ENCODE measurements at places on chromosomes 5 and 9.

- no peak for DNase-seq
Measured at GRCh38 chr9:91066856-91067255, 265.2 kb downstream of the SYK start.

DNA sequence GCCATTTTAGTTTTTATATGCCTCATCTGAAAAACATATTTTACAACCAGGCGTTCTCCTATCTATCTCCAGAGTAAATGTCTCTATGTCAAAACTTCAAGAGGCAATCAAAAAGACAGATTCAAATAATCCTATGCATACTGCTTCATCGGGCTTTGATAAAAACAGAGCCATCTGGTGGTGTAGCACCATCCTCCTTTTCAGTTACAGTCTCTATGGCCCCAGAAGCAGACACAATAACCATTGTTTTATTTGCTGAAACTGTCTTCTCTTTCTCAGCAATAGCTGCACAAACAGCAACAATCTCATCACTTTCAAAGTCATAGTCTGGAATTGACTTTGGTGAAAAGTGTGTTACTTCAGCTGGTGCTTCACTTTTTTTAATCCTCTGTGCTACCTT, 36.3 kb downstream of the PTGER4 start:
- DNase-seq: no peak

- DNase-seq: no peak
Measured at GRCh38 chr9:131174681-131175239, 49.4 kb downstream of the NUP214 start.

DNA sequence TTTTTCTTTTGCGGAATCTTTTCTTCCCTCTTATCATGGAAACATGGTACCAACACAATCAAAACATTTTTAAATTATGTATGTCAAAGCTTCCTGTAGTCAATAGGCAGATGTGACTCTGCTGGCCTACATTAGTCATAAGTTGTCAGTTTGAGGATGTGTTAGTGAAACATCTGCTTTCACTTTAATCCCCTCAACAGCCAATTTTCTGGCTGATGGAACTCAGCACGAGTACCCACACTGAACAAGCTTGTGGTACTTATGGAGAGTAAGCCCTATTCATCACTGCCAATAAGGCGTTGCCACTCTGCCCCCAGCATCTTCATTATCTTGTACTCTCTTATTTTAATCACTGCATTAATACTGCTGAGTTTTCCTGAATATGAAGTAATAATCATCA, 1034.4 kb downstream of the CDH9 start:
- no peak for DNase-seq

GRCh38 chr5:107331312-107331711, 339.4 kb downstream of the EFNA5 start:
- no peak for DNase-seq

GRCh38 chr9:2459756-2460155, 161.8 kb upstream of the VLDLR start:
- no peak for DNase-seq

DNA sequence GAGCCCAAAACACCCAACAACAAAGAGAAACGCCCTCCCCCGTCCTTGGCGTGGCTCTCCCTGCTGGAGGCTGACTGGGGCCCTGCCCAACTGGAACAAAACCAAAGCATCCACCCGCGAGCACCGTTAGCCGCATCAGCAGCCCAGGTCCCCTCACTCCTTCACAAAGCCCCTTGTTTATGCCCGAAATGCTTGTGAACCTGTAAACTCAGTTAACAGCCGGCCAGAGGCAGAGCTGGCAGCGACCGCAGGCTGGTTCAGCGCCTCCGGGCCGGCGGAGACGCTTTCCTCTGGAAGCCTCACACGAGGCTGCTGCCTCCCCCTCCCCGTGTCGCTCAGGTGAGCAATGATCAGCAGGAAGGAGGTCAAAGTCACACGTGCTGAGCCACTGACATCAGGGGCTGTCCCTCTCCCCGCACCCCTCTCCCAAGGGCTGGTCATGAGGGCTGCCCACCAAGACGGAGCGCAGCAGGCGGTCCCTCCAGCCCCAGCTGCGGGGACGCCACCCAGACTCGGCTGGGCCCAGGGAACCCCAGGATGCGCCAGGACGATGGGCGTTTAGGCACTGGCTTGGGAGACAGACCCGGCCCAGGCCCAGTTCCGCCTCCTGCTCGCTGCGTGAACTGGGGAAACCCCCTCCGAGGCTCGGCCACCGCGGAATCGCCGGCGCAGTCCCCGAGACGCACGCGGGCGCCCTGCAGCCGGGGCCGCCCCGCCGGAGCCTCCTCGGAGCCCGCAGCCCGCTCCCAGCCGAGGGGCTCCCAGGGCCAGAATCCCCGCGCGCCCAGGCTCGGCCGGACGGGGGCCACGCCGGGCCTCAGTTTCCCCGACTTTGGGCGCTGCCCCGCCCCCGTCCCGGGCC, 563 bp downstream of the SNAPC4 start:
- DNase-seq: no peak

DNA sequence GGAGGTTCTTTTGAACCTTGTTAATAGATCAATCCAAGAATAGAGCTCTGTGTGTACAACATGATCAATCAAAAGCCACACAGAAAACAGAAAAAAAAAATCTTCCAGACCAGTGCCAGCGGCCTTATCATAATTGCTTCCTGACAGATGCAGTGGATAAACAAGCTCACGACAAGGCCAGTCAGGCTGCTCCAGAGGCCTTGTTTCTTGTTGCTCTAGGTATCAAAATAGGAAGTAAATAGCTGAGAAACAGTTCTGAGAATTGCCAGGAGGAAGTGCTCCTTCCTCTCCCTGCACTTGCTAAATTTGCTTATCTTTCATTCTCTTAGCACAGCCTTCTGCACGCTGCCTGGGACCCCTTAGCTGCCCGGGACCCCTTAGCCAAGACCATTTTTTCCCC, 199.0 kb upstream of the TARS1 start:
- DNase-seq: no peak

GRCh38 chr9:135604437-135605237, 34.7 kb downstream of the GLT6D1 start:
- no peak for DNase-seq

DNA sequence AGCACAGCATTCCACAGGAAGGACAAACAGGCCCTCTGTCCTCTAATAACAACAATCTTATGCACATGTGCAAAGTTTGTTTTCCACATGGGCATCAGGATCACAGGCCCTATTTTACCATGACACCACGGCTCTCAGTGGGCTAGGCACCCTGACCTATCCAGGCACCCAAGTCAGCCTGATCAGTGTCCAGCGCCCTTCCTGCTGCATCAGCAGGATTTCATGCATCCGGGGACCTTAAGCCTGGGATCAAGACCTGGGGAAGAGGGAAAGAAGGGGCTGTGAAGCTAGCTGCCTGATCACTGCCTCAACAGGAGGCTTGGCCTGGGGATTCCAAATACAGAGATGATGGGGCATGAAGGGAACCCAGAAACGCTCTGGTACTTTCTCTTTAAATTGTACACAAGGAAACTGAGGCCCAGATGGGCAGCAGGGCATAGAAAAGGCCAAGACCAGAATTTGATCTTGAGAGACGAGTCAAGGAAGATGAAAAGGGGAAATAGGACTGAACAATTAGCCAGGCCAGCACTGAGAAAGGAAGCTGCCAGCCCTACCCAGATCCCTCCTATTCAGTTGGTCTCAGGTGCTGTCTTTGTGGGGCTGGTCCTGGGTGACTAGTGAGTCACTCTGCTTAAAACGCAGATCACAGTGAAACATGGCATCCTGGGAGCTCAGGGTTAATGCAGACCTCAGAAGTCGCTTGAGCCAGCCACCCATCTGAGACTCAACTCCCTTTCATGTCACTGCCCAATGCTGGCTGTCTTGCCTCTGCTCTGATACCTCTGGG, 57.9 kb downstream of the SHB start:
- no peak for DNase-seq

DNA sequence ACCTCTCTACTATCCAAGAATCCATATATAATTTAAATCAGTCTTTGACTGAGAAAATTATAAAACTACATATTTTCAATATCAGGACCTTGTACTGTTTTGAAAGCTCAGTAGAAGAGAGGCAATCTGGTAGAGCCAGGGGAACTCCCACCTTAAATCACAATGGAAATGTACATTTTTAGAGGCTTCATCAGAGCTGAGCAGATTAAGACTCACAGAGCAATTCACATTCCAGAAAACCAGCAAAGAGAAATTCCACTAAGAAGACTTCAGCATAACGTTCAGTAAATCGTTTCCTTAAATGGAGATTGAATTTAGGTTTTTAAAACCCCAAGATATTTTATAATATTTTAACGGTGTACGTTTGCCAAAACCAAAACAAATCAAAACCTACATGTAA, 227.8 kb upstream of the TRPM3 start:
- DNase-seq: no peak

DNA sequence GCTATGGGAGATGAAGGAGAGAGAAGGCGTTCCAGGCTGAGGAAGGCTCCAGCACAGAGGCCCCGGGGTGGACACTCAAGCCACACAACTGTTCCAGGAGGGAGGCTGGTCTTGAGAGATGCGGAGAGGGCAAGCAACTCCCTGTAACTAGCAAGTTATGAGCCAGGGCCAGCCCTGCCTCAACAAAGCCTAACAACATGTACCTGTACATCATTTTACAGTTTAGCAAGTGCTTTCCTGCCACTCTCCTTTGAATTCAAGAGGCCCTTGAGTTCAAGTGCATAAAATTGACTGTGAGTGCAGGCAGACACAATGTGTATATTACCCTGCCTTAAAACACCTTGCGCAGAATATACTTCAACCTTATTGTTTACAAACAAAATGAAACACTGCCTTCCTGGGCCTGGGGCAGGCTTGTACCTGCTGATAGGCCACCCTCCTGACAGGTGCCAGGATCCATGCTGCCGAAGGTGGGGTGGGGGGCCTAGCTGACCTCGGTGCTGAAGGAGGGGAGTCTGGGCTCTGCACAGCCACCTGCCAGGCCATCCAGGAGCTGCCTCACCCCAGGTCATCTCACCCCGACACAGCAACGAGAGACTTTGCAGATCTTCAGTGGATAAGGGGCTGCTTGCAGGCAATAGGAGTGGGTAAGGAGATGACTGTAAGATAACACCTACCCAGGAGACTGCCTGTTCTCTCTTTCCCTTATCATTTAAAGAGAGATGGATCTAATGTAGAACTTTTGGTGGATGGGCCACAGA, 80.0 kb downstream of the PPARGC1B start:
- no peak for DNase-seq

- no peak for DNase-seq
Measured at GRCh38 chr5:176416965-176417364, 626 bp upstream of the CLTB start.

- no peak for DNase-seq
Measured at GRCh38 chr5:170021506-170021905, 41.2 kb upstream of the INSYN2B start.
